ENCODE measurements at places on chromosomes 7 and 10.
A peak's percentile ranks its signal among the peaks of the same experiment; 100 is the strongest.

- DNase-seq, result no peak
These were observed 93.8 kb upstream of the SVIL start for GRCh38 chr10:29728541-29729049.

DNA sequence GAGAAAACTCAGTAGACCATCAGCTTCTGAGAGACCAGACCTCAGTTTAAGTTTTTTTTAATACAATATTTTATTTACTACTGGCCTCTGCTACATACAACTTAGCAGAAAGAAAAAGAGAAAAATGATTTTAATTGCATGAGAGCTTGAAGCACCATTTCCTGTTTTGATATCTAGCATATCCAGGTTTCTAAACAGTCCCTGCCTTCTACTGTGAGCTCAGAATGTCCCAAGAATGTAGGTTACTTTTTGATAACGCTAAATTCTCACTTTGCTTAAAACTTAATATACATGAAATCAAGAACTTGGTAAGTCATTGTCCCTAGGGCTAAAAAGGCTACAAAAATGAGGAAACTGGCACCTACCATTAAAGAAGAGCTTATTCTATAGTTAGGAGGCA is 7.0 kb downstream of the TMEM243 start:
- no peak for DNase-seq

DNA sequence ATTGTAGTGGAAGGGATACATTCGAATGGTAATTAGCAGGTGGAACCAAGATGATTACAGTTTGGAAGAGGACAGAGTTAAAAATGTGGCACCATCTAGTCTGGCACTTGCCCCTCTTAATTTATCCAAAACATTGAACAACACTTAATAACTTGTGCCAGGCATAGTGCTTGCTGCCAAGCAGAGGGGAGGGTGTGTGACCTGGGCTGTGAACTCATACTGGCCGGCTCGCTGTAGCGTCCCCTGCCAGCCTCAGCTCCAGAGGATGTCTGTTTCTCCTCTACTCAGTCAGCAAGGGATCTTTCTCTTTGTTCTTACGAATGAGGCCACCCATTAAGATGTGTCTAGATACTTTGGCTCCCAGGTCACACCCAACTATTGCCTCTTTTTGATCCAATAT is 179.4 kb upstream of the INHBA start:
- DNase-seq, result no peak

GRCh38 chr7:155222061-155222460 is 75.6 kb upstream of the INSIG1 start:
- DNase-seq, result no peak

DNA sequence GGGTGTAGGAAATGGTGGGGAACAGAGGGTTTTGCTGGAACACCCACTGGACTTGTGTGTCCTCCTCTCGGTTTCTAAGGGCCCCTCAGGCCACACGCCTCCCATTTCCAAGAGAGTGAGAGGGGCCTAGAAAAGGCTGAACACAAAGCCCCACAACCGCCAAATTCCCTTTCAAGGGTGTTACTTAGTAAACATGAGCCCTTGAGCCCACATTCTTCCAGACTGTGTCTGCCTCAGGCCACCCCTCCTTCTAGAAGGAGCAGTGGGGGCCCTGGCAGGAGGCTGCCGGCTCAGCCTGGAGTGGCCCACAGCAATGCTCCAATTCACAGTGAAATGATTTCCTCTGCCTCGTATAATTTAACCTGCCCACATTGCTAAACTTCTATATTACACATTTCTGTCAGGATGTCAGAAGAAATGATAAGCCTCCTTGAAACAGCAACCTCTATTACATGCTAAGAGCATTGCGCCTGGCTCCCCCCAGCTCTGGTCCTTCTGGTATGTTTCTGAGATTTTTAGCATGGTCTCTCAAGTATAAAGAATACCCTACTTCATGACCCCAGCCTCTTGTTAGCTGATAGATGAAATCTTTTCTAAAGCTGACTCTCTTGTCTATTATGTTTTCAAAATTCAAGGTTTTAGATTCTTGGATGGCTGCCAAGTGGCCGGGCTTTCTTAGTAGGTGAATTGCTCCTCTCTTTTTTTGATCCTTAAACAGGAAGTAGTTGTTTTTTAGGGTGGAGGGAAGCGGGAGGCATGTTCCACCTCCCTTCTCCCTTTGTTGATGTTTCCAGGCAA is 673.9 kb upstream of the GALNT17 start:
- no peak for DNase-seq

DNA sequence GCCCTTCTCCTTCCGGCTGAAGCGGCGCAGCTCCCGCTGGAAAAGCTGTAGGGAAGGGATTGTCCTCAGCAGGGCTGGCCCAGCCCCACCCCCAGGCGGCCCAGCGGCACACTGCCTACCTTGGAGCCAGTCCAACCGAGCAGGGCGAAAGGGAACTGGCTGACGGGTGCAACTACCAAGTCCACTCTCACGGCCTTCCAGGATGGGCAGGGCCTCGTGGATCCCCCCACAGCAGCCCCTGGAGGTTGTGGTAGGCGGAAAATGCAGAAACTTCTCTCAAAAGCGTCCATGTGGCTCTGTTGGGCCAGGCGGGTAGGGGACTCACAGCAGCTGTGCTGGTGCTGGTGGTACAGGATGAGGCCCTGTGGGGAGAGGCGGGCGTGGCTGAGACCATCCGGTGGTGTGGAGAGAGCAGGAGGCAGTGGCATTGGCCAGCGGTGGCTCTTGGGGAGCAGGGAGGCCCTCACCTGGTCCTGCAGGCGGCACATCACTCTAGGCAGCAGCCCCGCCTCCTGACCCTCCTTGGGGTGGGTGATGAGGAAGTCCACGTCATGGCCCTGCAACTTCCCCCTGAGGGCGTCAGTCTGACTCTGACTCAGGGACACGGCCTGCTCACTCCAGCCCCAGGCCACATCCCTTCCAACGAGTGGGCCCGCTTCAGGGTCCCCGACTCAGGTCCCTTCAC is 8.4 kb upstream of the PGAM2 start:
- DNase-seq, result no peak

DNA sequence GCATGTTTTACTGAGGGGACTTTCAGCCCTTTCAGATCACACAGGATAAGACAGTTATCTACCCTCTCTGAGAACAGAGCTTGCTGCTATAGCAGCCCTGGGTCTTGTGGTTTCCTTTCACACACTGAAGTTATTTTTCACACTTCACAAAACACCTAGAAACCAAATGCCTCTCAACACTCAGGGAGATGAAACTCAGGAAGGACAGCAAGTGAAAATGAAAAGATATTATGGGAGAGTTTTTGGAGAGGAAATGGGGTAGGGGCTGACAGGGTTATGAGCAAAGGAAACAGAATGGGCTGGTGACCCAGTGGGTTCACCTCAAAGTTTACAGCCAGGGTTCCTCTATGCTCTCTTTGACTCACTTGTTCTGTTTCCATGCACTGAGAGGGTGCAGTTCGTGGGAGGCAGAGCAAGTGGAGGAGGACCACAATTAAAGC is 17.0 kb upstream of the GIMAP2 start:
- DNase-seq, result peak; percentile 21

DNA sequence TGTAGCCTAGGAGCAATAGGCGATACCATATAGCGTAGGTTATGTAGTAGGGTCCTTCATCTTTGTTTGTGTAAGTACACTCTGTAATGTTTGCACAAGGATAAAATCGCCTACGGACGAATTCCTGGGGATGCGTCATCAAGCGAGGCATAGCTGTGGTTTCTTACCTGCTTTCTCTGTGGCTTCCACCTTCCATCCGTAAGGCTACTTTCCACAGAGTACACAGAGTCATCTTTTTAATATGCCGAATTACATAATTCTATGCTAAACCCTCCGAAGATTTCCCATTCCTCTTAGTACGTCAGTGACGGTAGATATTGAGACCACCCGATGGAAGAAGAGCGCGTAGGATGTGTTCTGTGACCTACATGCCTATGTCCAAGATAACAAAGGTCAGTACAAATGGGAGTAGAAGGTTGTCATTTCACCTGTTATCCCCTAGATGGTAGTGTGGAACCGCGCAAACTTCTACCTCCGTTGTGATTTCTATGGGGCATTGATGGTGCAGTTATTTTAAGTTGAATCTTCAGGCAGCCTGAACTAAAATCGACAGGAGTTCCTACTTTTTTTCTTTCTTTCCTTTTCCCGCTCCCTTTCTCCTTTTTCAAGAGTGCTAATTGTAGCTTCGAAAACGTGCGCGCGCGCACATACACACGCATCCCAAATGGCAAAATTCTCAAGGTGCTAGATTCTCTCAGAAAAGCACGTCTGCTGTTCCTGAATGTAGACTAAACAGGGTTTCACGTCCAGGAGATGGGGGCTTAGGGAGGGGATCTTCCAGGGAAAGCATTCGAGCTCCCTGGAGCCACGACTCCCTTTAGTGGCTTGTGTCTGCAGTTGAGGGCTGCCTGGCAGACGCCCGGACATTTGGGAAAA is 111.7 kb upstream of the MBL2 start:
- DNase-seq, result no peak

DNA sequence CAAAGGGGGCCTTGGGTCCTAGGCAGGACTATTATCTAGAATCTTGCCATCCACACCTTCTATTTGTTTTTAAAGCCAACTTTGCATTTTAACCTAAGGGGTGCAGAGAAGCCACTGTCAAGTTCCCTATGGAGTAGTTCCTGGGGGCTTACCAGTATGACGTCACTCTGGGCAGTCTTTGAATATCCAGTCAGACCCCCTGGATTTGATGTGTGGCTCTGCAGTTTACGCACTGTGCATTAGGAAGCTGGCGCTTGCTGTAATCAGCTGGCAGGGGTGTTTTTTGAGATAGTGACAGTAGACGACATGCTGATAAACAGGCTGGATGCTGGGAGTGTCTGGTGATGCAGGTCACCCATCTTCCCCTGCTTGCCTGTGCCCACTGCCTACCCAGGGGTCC is 892.7 kb upstream of the ZNF722 start:
- DNase-seq, result no peak

DNA sequence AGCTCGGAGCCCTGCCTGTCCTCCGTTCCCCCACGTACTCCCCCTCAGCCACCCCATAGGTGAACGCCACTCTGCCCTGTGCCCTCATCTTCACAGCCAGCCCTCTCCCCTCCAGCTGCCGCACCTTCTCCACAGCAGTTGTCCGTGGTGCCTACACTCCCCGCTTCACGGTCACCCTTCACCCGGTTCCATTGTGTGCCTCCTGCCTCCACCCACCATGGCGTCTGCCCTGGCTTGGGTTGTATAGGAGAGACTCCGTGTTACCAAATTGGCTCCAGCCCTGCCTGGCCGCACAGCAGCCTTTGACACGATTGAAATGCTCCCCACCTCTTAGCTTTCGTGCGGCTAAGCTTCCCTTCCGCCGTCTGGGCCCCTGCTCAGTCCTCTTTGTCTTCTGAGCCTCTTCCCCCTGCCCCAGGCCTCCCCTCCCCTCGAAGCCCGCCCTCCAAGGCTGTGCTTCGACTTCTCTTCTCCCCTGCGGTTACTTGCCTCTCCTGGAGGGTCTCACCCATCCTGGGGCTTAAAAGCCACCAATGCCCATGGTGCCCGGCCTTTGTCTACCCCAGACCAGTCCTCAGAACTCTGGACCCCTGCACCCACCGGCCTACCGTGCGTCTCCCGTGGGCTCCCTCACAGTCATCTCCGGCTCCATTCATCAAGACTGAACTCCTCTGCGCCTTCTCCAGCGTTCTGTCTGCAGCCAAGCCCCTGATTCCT is 18.5 kb upstream of the NODAL start:
- no peak for DNase-seq

Data from T-helper 9 cell (primary cell).